ENCODE measurements at places on chromosomes 4 and X.

DNA sequence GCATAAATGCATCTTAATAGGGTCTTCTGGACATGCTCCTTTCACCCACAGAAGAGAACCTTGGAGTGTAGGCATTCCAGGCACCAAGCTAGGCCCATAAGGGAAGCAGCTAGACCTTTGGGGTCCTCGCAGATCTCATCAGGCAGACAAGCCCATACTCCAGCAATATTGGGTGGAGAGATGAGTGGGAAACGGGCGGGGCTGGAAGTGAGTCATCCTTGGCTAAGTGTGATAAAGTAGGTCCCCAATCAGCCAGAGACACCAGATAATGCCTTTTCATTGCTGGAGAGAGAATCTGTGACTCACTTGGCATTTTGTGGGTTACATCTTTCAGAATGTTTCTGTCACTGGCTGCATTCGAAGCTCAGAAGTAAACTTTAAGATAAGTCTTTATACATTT is 133.3 kb upstream of the MBNL3 start:
- DNase-seq, result no peak

DNA sequence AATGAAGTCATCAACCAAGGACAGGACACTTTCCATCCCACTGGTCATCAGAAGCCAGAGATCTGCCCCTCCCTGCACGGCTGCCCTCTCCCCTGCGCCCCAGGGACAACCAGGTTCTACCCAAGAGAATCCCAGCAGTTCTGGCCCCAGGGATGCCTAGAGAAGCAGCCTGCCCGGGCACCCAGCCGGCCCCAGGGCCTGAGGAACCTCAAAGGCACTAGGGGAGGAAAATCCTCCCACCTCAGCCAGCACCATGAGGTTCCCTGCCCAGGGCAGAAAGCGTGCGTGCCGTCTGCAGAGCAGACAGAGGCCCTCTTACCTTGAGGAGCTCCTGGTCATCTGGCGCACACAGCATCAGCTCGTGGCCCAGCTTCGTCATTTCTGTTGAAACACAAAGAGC is 8.1 kb downstream of the HAUS7 start:
- DNase-seq, result no peak

GRCh38 chr4:87717276-87718031 is 67.4 kb downstream of the DMP1 start:
- DNase-seq, result no peak

GRCh38 chr4:159280442-159281172 is 177.7 kb downstream of the RAPGEF2 start:
- no peak for DNase-seq
